ENCODE measurements at places on chromosomes 4 and X. TPM values are rescaled to one million over a fixed set of nuclear protein-coding genes. Genes with fewer than 3 reads are reported as not detected.

DNA sequence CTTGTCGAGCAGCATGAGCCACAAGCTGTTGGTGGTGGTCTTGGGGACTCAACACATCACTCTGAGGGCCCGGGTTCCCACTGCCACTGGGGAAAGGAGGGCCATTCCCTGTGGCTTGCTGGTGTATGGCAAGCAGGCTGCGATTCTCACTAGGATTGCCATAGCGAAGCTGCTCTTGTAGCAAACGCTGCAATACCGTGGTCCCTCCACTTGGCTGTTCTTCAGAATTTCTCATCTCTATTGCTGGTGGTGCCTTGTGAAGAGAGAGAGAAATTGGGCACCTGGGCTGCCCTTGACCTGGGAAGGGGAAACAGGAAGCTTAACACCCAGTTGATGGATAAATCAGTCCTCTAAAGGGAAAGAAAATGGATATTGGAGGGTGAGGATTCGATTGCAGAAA lies 17.7 kb downstream of the AMOT start:
- no peak for DNase-seq

TEX13C gene
- polyA plus RNA-seq = not detected

- no peak for DNase-seq
Measured at GRCh38 chrX:64894454-64895038, 81.7 kb downstream of the ZC4H2 start.

- DNase-seq = no peak
Measured at GRCh38 chr4:11597506-11597905, 168.8 kb upstream of the HS3ST1 start.

GRCh38 chrX:10952619-10953018 lies 158.5 kb upstream of the HCCS start:
- no peak for DNase-seq

FAM47E gene
- 0.53 TPM for polyA plus RNA-seq

GRCh38 chr4:85474356-85474755 lies 594 bp upstream of the ARHGAP24 start:
- DNase-seq = no peak

SH3TC1 gene
- polyA plus RNA-seq = 18.3 TPM

- DNase-seq = no peak
Measured at GRCh38 chr4:32499171-32499570, 1779.0 kb downstream of the PCDH7 start.

XG gene
- 0.25 TPM for polyA plus RNA-seq

- no peak for DNase-seq
Measured at GRCh38 chr4:1061056-1061700, 49.8 kb downstream of the FGFRL1 start.

PFKFB1 gene
- polyA plus RNA-seq = 0.33 TPM

GRCh38 chr4:88960576-88960975 lies 96.4 kb downstream of the FAM13A start:
- DNase-seq = no peak

SMIM31 gene
- 0.42 TPM for polyA plus RNA-seq

- DNase-seq = no peak
Measured at GRCh38 chr4:142559986-142560385, 286.1 kb downstream of the INPP4B start.

DNA sequence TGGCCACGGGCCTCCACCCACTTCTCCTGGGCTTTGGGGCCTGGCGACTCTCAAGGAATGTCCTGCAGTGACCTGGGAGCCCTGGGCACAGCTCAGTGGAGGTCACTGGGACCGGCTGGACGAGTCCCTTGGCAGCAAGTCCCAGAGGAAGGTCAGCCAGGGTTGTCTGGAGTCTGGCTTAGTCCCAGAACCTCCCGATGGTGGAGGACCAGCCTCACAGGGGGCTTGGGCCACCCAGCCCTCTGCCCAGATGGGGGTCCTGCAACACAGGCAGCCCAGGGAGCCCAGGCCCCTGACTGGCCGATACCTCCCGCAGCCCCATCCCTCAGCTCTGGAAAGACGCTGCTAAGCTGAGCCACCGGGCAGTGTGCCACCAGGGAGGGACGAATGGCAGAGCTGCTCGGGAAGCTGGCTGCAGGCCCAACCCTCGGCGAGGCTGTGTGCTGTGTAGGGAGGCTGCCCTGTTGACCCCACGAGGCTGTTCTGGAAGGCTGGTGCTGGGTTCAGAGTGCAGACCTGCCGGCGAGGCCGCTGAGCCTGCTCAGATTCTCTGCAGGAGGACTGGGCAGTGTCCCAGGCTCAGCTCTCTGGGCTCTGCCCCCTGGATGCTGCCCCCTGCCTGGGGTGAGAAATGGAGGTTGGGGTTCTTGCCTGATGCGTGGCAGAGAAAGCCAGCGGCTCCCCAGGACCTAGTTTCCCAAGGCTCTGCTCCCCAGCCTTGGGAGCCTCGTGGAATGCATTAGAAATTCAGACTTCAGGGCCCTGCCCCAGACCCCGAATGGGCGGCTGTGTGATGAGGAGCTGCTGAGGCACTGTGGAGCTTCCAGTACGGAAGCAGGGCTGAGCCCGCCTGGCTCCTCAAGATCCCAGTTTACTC lies 61.7 kb downstream of the ADRA2C start:
- DNase-seq = no peak

DNA sequence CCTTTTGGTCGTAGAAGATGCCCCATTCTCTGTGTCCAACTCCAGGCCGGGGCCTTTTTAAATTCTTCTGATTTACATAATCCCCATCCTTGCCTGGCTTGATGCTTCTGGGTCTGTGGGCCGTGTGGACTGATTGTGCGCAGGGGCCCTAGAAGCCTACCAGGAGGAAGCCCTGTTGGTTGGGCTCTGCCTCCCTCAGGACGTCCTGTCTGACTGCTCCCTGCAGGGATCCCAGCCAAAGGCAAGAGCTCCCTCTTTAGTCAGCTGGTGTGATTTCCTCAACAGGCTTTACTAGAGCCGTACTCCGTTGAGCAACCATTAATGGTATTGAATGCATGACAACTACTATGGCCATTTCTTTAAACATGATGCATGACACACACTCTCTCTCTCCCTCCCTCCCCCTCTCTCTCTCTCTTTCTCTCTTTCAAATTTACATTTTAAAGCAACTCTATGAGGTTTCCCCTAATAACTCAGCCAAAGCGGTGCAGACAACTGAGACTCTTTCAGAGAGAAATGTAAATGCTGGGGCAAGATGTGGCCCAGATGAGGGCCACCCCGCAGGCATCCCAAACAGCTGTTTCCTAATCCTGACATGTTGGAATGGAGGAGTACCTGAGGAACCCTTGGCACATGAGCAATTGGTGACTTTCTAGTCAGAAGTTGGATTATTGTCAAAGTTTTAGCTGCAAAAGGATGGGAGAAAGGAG lies 117.3 kb downstream of the DRD5 start:
- peak; percentile 12 for DNase-seq

- DNase-seq = no peak
Measured at GRCh38 chr4:135120195-135120594, 918.6 kb upstream of the PABPC4L start.

- no peak for DNase-seq
Measured at GRCh38 chrX:120794525-120794975, 81.1 kb downstream of the CT47B1 start.
